Upper lobe of right lung (tissue), 1 donor: ENCODE measurements at places on chromosomes 13 and 19. TPM values are rescaled to one million over a fixed set of nuclear protein-coding genes. Genes with fewer than 3 reads are reported as not detected.

DNA sequence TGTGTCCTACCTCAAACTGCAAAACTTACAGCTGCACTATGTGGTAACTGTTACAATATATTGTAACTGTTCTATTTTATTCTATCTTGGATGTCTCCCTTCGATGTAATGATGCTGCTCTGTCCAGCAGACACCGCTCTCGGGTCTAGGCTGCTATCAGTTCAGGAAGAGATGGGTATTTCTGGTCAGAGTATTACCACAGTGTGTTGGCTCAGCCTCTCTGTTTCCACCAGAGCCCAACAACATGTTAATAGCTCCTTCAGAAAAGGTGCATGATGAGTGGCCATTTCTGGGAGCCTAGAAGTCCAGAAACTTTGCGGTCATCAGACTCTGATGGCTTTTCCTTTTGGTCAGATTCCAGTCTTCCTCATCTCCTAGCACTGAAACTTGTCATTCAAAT lies 35.9 kb upstream of the IGFL1 start:
- no peak for DNase-seq

- no peak for DNase-seq
Observed at GRCh38 chr13:65784088-65784816, 1445.9 kb downstream of the PCDH9 start.

DNA sequence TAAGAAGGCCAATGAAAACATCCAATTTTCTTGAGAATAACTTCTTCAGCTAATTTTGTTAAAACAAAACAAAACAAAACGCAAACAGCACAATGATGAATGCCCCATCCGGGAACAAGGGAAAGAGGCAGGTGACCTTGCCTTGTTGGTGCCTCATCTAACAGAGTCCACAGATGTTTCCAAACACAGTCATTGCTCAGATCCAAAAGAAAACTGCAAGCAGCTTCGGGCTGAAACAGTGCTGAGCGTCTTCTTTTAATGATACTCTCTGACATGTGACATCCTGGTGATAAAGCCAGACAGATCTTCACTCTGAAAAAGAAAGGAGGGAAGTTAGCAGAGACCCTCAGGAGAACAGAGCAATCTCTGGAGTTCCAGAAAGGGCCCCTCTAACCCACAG lies 30.4 kb downstream of the IRS2 start:
- no peak for DNase-seq

- DNase-seq: no peak
Observed at GRCh38 chr13:49357694-49358093, 86.2 kb downstream of the CAB39L start.

GRCh38 chr19:5260381-5260967 lies 80.1 kb downstream of the PTPRS start:
- DNase-seq: no peak

DNA sequence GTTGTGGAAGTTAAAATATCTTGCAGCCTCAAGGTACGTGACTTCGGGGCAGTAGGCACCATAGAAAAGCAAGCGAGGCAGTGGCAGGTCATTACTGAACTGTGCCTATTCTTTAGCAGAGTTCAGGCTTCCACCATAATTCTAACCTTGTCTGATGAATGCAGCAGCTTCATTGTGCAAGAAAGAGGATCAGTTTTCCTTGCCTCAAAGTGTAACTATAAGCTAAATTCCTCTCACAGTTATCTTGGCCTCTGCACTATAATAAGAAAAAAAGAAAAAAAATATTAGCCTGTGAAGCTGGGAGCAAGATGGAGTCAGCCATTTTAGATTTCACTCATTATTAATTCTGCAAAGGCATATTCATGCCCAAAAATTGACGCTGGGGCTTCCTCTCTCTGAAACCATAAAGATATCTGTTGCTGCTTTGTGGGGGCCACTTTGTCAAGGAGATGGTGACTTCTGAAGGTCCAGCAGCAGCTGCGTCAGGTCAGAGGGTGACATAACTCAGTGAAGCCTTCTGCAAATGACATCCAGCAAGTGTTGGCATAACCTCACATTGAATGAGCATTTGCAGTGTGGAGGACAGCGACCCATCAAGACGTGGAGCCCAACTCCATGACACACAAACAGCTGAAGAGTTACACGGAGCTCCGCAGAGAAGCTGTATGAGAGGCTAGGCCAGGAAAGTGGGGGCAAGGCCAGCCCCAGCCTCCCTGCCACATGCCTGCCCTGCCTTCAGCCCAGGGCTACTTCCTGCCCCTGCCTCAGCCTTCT lies 23.1 kb upstream of the SACS start:
- no peak for DNase-seq

Gene UPK1A
- total RNA-seq: not detected

Gene LRP3
- total RNA-seq: 22.0 TPM

Gene LPAR2
- 23.5 TPM for total RNA-seq
